ENCODE measurements at places on chromosomes 13 and 19.

- DNase-seq: no peak
Observed at GRCh38 chr13:29448174-29448573, 147.3 kb downstream of the SLC7A1 start.

DNA sequence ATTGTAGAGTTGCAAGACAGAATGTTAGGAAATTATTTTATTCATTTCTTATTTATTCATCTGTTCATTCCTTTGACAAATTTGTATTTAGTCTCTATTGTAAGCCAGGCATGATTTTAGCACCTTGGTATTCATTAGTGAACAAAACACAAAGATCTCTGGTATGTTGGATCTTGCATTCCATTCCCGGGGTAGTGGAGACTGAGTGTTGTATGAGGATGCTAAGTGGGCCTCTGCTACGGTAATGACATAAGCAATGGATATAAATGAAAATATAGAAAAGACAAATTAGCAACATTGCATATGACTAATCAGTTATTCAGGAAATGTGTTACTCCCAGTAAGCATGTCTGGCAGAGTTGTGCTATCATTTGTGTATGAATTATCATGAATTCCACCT lies 449.3 kb downstream of the PCDH17 start:
- no peak for DNase-seq

GRCh38 chr19:8224394-8225145 lies 15.4 kb downstream of the CERS4 start:
- DNase-seq: no peak

DNA sequence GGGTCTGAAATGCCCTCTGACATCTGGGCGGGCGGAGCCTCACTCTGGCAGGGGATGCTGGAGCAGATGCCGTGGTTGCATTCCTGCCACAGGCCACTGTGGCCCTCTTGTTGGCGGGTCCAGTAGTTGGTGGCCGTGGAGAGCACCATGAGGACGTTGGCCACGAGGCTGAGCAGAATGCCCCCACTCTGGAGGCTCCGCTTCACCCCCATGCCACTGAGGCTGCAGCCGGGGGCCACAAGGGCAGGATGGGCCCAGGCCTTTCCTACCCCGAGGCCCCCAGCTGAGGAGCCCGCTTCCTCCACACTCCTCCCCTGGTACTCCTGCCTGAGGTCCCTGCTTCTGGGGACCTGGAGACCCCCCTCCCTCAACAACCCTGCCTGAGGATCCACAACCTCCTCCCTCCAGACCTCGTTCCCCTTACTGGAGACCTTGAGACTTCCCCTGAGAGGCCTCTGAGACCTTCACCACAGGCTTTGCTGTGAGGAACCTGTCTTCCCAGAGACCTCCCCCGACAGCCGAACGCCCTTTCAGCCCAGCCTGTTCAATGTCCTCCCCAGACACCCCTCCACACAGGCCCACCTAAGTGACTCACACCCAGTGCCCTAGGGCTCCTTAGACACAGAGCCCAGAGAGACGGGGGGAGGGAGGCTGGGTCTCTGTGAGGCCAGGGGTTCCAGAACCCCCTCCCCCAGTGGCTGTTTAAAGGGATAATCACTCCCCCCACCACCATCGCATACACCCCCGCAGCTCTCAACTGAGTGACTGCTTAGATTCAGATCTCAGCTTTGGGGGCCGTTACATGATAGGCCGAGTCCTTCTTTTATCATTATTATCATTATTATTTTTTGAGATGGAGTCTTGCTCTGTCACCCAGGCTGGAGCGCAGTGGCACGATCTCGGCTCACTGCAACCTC lies at the start of gene CLDND2:
Gene CLDND2, minus strand, starts transcription at position 638 of the 917 bp plus-strand sequence. Its CDS starts 426 bp downstream, at position 212.
- DNase-seq: no peak

DNA sequence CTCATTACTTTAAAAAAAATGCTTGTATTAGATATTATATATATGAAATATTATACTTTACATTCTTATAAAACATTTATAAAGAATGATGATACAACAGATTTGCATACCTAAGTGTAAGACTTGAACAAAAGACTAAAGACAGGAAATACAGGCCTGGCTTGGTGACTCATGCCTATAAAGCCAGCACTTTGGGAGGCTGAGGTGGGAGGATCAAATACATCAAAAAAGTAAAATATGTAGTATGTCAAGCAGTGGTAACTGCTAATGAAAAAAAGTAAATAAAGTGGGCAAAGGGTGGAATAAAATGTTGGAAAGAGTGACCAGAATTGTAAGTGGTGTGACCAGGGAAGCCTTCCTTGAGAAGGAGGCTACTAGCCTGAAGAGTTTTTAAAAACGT lies 133.7 kb downstream of the GGACT start:
- peak; percentile 27 for DNase-seq

GRCh38 chr13:77774181-77774580 lies 76.7 kb downstream of the SLAIN1 start:
- DNase-seq: no peak

DNA sequence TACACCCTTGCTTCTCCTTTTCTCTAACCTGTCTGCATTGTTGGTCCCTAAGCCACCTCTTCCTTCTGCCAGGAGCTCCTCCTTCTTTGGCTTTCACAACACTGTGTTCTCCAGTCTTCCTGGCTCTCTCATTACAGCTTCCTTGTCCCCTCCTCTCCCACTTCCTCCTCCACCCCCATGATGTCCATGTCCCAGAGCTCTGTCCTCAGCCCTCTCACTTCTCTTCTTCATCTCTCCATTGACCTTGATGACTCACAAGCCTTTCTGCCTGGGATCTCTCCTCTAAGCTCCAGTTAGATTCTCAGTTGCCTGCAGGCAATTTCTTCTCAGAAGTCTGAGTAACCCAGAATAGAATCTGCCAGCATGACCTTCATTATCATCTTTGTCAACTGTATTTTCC lies 100.3 kb upstream of the WASF3 start:
- DNase-seq: no peak

Data from fibroblast of lung (primary cell).